GM12878 (cell line): ENCODE measurements at places on chromosomes 1 and 21. TPM values are rescaled to one million over a fixed set of nuclear protein-coding genes. Genes with fewer than 3 reads are reported as not detected.

GRCh38 chr1:221159608-221160007 is 280.4 kb downstream of the HLX start:
- H3K27me3 ChIP-seq, result 0 out of 2 replicates have a peak, but pooled peaks cover 2% of the 10 kb centered on the region
- H3K27ac ChIP-seq, result no peak overlapping the region
- H3K4me1 ChIP-seq, result no peaks in the 10 kb centered on the region; the same call in 1 of the 2 replicates
- no peak for DNase-seq
- H3K4me3 ChIP-seq, result no peak overlapping the region

DNA sequence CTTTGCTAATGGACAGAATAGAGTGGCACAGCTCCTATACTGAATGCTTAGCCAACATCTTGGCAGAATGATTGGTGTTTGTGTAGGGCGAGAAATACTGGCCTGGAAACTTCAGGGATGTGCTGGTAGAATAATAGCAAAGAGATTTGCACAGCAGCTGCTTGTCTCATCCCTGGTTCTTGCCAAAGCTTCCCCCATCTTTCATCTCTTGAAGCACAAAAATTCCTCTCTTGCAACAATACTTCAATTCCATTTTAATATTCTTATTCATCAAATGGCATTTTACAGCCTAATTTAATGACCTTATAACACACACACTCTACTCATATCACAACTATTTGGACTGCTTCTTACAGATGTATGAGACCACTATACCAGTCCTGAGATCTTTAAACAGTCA is 37.7 kb downstream of the LHX8 start:
- H3K4me3 ChIP-seq, result no peak overlapping the region
- H3K27ac ChIP-seq, result no peak overlapping the region
- no peaks in the 10 kb centered on the region for H3K36me3 ChIP-seq
- no peaks in the 10 kb centered on the region for H3K4me1 ChIP-seq

DNA sequence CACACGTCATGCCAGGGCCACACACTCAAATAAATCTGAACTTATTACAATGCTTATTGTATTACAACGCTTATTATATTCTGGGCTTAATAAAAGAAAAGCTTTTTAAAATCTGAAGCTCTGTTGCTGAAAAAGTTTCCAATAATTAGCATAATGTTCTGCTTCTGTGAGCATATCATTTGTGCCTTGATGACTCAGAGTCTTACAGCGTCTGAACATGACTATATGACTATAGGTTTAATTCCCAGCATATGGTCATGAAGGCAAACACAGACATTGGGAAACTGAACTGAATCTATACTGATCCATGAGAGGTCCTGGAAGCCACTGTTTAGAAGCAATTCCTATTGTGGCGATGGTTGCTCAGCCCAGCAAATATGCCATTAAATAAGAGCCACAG is 66.3 kb downstream of the SIM2 start:
- H3K27me3 ChIP-seq, result no peaks in the 10 kb centered on the region
- H3K4me3 ChIP-seq, result no peak overlapping the region
- no peaks in the 10 kb centered on the region for H3K36me3 ChIP-seq
- no peaks in the 10 kb centered on the region for H3K4me1 ChIP-seq

DNA sequence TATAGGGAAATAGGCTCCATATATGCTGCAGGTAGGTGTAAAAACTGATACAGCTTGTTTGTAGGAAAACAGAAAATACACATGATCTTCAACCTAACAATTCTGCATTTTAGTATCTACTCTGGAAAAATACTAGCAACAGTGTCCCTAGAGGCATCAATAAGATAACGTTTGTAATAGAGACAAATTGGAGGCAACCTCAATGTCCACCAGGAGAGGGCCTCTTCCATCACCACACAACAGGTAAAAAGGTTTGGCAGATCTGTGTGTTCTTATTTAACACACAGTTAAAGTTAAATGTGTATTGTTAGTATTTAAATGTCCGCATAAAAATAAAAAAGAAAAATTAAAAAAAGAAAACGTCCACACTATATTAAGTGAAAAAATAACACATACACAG is 5.4 kb downstream of the EIF2D start:
- H3K27ac ChIP-seq, result no peak overlapping the region
- H3K4me1 ChIP-seq, result peaks cover 31% of the 10 kb centered on the region
- no peak for DNase-seq
- H3K4me3 ChIP-seq, result no peak overlapping the region
- H3K27me3 ChIP-seq, result no peaks in the 10 kb centered on the region

The KRTAP20-2 gene
- total RNA-seq, result not detected in 2 replicates

The RXRG gene
- total RNA-seq, result not detected in 2 replicates

The MSH4 gene
- 0.08 and 0.15 TPM in 2 replicates for total RNA-seq

The FABP3 gene
- 0.43 TPM in 1 of 2 replicates, not detected in the other for total RNA-seq
